ENCODE measurements at places on chromosomes 4 and X.

DNA sequence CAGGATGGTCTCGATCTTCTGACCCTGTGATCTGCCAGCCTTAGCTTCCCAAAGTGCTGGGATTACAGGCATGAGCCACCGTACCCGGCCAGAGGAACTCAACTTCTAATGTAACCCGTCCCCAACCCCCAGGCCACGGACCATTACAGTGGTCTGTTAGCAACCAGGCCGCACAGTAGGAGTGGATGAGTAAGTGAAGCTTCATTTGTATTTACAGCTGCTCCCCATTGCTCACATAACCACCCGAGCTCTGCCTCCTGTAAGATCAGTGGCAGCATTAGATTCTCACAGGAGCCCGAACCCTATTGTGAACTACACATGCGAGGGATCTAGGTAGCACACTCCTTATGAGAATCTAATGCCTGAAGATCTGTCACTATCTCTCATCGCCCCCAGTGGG lies 119.6 kb downstream of the SHROOM3 start:
- no peak for DNase-seq

- no peak for DNase-seq
Measured at GRCh38 chrX:125628435-125628834, 308.8 kb downstream of the TEX13C start.

DNA sequence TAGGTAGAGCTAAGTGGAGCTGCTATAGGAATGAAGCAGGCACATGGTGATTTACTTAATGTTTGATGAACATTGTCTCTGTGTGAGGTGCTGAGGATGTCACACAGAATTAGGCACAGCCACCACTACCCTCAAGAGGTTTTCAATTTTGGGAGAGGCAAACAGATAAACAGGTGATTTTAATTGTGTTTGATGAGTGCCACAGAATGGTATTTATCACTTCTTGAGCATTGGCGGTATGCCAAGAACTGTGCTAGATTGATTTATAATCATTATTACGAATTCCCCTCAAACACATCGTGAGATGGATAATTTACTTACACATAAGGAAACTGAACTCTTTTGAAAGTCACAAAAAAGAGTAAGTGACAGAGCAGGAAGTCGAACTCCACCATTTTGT lies 74.8 kb downstream of the FREM3 start:
- no peak for DNase-seq

DNA sequence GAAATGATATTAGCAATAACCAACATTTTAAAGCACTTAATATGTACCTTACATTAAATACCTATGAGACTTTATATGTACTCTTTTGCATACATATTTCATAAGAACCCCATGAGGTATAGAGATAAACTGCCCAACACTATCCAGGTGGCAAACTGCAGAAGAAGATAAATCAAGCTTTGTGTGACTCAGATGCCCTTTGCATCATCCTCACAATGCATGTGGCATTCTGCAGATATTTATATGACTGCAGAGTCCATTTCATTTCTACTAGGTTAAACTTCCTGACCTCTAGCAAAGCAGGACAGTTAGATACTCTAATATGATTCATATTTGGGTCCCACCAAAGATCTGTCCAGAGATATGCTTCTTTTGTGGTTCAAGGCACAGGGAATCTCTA lies 85.6 kb upstream of the RASGEF1B start:
- no peak for DNase-seq

- no peak for DNase-seq
Measured at GRCh38 chr4:157270552-157270951, 50.0 kb downstream of the GRIA2 start.

DNA sequence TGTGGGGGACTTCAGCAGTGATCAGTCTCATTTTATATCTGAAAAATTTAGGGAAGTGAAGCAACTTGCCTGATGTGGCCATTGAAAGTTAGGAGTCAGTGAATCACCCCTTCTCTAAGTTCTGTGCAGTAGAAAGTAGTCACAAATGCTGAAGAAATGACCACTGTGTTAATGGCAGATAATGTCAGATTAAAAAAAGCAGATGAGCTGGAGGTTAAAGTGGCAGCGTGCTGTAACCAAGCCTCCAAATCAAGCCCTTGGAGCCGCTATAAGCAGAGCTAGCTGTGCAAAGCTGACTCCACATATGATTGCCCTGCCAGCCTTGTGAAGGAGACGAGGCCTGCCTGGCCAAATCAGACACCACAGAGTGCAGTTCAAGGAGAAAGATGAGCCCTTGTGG lies 39.2 kb upstream of the PDE5A start:
- DNase-seq = no peak

DNA sequence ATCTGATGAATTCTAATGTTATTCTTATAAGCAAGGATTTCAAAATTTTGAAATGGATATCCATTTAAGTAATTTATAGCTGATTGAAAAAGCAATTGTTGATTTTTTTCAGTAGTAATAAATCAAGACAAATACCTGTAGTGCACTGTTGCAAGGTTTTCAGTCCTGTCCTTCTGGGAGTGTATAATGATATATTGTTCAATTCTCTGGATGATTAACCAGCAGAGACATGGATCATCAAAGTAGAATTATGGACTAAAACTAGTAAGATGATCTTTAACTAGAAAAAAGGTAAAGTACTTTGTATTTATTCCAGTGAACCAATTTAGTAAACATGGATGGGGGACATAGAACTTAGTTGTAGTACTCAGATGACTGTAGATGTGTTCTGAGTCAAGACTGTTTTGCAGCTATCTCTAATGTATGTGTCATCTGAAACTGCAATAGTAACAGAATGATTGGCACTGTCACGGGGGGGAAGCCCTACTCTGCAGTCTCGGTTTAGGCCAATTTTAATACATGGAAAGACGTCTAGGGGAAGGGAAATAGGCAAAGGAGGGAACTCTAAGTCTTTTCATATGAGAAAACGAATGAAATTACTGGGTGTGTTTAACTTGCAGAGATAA lies 121.9 kb downstream of the GLRA3 start:
- no peak for DNase-seq

DNA sequence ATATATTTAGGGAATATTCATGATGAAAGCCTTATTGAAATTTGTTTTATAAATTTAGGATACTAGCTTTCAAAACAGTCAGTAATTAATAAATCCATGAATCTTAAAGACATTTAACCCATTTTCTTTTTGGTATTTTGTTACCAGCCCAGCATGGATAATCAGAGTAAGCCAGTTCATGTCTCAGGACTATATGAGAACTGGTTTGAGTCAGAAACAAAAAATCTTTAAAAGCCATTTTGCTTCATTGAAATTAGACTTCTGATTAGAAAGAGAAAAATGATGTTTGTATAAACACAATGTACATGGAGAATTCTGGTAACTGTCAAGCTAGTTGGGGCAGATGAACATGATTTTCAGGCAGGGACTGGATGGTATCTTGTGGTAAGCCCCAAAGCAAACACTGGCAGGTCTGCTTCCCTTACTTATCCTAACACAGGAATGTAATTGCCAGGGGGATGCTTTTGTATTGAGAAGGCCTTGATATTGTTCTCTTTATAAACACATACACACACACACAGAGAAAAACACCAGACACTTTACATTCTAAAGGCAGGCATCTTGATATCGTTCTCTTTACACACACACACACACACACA lies 9.4 kb downstream of the ARHGAP10 start:
- no peak for DNase-seq

GRCh38 chrX:152020888-152021287 lies 46.4 kb upstream of the GABRE start:
- no peak for DNase-seq

DNA sequence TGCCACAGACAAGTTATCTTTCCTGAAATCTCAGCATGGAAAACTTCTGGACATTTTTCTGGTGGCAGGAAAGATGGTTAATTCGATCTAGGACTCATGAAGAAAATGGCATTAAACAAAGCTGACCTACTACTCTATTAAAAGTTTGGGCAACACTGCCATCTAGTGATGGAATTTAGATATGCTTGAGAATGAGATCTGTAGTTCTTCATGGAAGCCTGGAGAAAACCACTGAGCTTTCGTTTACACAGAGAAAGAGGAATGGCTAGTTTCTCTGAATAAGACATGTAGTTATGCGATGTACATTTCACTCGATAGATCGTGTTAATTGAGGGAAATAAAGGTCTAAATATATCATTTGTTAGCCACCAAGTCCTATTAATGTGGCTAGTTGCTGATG lies 51.7 kb upstream of the CHRDL1 start:
- DNase-seq = peak; percentile 83

- peak; percentile 56 for DNase-seq
Measured at GRCh38 chr4:2186133-2186864, 55.6 kb downstream of the HAUS3 start.

- DNase-seq = no peak
Measured at GRCh38 chr4:13994016-13994415, 366.5 kb upstream of the BOD1L1 start.

DNA sequence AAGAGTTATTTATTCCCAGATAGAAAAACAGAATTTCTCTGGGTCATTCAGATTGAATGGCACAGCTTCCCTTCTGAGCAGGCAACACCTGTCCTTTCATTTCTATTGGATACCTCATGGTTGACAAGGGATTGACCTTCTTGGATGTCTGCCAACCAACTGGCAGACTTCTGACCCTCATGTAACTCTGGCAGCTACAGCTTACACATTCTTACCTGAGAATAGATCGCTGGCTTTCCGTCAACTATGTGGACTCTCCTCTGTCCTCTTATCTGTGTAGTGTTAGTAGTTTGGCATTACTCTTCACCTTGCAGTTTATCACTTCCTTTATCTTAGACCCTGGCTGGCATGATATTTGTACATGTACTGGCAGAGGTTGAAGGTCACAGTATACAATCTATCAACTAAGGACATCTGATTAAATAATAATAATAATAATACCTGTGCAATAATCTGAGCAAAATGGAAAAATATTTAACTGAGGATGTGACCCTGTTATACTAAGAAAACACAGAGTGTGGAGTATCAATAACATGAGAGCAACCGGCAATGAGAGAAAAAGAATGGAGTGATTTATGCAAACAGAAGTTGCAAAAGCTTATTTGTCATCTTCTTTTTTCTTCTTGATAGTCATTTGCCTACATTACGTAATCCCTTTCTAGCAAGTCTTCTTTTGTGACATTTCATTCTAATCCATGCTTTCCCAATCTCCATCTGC lies 1118.2 kb downstream of the ARAP2 start:
- no peak for DNase-seq

DNA sequence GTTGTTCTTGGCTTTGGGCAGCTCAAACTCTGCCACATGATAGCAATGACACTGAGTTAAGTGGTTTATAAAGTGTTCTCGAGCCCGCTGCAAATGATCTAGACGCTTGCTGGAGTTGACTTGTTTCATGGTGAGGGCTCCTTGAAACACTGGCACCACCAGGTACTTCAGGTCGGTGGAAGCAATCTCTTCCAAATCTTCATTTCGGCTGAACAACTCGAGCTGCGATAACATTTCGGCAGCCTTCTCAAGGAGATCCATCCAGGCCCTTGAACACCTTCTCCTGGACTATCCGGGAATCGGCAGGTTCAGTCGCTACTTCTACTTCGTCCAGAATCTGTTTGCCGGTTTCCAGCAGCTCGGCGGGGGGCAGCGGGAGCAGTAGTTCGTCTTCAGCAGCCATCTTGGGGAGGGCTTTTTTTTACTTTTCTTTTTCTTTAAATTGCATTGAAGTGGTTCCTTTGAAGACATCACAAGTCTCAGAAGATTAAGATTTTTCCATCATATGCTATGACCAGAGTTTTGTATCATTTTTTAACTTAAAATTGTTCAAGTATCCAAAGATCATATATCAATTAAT lies 28.0 kb downstream of the HNRNPDL start:
- DNase-seq = no peak

GRCh38 chr4:157838366-157838765 lies 334.5 kb downstream of the GASK1B start:
- no peak for DNase-seq

GRCh38 chr4:17578482-17578891 lies 1.5 kb downstream of the LAP3 start:
- DNase-seq = no peak

- no peak for DNase-seq
Measured at GRCh38 chr4:30454504-30454903, 265.7 kb upstream of the PCDH7 start.

DNA sequence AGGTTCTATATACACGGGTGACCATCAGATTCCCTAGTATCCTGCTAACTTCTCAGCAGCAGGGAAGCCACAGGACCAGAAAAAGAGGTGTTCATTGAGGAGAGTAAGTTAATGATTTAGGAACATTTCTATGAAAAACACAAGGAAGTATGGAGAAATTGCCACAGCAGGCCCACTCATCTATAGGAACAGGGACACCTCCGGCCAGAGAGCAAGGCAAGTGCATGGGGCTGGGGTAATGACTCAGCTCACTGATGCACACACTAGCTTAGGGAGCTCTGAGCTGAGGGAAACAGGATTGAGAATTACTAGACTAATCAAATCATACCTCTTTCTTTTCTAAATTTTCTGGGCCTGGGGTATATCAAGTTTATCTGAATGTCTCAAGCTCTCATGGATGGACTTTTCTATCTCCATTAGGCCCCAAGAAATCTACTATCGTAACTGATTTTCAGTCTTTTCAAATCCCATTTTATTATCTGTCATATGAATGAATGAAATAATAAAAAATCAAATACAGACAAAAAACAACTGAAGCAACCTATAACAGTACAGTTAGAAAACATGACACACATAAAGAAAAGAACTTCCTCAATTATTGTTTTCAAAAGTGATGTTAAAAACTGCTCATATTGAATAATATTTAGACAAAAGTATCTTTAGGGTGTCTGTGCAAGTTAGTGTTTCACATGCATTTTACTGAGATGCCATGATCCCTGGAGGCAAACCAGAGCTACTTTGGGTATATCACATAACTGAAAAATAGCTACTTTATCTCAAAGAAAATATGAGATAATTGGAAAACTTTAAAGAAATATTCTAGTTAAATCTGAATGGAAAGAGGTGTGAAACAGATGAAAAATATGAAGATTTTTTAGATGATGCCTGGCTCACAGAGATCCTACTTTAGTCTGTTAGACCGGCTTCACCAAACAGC lies 89.8 kb downstream of the FBXO8 start:
- no peak for DNase-seq

GRCh38 chr4:3818371-3818770 lies 52.2 kb downstream of the ADRA2C start:
- DNase-seq = no peak

DNA sequence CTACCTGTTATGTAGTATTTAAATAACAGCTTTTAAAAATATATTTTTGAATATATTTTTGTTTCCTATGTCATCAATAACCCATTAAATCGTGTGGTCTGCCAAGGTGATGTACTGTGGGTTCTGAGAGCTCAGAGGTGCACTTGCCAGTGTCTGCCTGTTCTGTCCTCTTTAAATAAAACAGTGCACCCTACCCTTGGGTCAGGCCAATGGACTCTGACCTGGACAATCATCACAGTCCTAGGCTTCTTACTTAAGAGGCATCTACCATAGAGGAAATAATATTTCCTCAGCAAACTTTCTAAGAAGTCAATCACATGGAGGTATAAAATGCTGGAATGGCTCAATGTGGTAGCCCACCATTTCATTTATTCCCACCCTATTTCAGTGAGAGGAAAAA lies 26.0 kb upstream of the LHFPL1 start:
- DNase-seq = no peak
